ENCODE measurements at places on chromosomes 4 and X.

GRCh38 chr4:61514991-61515390, 314.9 kb downstream of the ADGRL3 start:
- no peak for DNase-seq

GRCh38 chrX:72576141-72576894, 3.7 kb upstream of the HDAC8 start:
- DNase-seq = no peak

- no peak for DNase-seq
Measured at GRCh38 chrX:82813671-82814078, 694.4 kb upstream of the POU3F4 start.

DNA sequence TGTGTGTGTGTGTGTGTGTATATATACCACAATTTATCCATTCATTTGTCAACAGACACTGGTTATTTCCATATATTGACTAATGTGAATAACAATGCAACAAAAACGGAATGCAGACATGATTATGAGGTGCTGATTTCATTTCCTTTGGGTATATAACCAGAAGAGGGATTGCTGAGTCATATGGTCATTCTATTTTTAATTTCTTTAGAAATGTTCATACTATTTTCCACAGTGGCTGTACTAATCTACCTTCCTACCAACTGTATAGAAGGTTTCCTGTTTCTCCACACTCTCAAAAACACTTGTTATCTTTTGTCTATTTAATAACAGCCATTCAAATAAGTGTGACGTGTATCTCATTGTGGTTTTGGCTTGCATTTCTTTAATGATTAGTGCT, 269.9 kb downstream of the OPHN1 start:
- DNase-seq = no peak

DNA sequence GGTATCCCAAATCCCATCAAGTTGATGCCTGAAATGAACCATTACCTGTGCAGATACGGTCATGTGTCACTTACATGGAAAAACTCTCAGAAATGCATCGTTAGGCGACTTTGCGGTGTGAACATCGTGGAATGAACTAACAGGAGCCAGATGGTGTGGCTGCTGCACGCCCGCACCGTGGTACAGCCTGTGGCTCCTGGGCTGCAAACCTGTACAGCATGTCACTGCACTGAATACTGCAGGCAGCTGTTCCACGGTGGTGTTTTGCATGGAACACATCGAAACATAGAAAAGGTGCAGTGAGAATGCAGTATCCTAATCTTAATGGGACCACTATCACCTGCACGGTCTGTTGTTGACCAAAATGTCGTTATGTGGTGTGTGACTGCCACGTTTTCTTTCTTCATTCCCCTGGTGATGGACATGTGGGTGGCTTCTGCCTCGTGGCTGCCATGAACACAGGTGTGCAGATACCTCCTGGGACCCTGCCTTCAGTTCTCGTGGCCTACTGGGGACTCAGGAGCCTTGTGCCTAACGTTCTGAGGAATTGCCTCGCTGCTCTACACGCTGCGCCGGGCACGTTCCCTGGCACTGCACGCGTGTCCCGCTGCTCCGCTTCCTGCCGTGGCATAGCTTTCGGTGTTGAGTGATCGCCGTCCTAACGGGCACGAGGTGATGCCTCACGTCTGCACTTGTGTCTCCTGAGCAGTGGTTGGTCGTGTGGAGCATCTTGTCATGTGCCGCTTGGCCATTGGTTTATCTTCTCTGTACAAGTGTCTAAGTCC, 18.5 kb downstream of the MAEA start:
- no peak for DNase-seq

DNA sequence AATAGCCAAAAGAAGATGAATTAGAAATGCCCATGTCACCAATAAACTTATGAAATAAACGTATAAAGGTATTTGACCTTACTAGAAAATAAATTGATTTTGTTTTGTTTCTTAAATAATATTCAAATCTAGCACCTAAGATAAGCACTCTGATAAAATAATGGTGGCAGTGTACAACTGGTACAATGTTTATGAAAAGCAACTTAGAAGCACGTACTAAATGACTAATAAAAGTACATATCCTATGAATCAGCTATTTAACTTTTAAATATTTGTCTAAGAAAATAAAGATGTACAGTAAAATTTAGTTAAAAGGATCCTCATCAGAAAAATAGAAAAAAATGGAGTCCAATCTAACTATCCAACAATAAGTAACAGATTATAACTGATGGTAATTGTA, 6.7 kb downstream of the MANBA start:
- no peak for DNase-seq

- no peak for DNase-seq
Measured at GRCh38 chr4:21879187-21879586, 69.4 kb downstream of the KCNIP4 start.

DNA sequence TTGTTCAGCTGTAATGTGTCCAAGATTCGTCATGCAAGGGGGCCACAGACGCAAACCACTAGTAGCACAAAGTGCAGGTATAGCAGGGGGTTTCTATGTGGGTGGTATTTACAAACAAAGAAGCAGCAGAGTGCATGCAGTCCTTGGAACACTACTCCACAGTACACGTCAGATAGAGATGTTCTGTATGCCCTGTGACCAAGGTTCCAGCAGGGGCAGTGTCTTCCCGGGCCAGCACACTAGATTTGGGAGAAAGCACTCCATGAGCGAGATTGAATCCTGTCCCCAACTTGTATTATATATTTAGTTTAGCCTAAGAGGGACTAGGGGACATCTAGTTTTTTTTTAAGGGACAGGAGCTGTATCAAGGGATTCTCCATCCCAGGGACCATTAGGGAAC, 54.4 kb upstream of the ESX1 start:
- DNase-seq = no peak

- no peak for DNase-seq
Measured at GRCh38 chrX:11968991-11969390, 169.3 kb upstream of the FRMPD4 start.

- no peak for DNase-seq
Measured at GRCh38 chr4:168634276-168634802, 137.5 kb downstream of the PALLD start.

DNA sequence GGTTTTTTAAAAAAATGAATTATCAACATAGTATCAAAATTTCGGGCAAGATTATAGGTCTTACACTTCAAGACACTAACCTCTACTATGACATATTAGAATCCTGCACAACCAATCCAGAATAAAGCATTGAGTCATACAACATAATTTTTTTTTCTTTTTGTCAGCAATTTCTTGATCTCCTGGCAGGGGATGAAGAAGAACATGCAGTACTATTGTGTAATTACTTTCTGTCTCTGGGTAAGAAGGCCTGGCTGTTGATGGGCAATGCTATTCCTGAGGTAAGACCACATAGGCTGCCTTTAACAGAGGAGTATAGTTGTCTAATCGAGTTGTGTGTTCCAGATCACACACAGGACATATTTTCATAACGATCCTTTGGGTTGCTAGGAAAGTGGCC, 67.5 kb downstream of the FBXL5 start:
- no peak for DNase-seq

- no peak for DNase-seq
Measured at GRCh38 chr4:117847849-117848248, 186.4 kb upstream of the NDST3 start.

Measured in stimulated activated CD4-positive, alpha-beta T cell treated with anti-CD3 and anti-CD28 coated beads, Interleukin-4, amount 100 ng/mL, for 48 hours (primary cell).